ENCODE measurements at places on chromosomes 3 and 15.

DNA sequence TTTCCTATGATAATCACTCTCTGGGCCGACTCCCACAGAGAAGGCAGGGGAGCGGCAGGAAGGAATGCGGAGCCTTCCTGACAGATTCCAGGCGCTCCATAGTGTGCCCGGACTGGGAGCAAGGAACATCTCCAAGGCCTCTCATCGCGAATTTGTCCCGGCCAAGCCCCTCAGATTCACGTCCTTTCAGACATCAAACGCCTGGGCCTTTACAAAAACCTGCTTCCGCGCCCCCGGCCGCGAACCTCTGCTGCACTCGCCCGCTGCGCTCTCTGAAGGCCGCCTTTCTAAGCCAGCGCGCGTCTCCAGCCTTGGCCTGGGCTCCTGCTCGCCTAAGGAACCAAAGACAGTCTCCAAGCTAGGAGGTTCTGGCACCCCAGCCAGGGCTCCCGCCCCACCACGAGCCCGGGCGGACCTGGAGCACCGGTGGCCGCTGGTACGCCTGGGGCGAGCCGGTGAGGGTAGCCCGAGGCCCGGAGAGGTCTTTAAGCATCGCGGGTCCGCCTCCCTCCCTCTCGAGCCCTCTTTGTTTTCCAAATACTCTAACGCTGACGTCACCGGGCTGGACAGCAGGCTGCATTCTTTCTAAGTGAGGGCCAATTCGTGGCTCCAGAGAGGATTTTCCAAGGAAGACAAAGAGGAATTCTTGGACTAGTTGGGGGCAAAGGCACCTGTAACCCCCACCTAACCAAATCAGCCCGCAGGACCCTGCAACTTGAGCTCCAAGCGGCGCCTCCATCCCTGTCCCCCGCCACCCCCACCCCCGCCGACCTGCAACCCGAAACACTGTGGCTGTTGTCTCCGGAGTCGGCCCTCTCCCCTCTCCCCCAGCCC is 759 bp downstream of the AMOTL2 start:
- DNase-seq: no peak

DNA sequence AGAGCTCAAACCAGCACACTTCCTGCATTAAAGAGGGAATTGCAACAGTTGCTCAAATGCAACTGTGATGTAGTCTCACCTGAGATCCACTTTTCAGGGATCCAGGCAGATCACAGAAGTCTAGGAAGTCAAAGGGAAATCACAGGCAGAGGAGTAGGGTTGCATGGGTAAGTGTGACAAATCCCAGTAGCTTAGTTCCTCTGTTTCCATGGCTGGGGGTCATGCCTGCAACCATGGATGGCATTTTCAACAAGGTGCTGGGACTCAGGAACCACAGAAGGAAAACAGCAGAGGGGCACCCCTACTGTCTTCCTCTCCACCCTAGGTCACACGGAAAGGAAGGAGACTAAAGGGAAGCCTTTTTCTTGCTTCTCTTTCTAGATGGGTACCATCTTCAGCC is 36.5 kb upstream of the ARNT2 start:
- no peak for DNase-seq

DNA sequence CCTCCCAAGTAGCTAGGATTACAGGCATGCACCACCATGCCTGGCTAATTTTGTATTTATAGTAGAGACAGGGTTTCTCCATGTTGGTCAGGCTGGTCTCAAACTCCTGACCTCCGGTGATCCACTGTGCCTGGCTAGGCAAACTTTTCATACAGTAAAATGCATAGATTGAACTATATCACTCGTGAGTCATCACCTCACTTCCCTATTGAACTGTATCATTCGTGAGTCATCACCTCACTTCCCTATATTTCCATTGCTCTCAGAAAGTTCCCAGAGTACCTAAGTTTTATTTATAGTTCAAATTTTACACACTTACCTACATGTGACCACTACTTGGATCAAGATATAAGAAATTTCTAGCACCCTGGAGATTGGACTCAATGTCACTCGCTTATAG is 73.6 kb upstream of the ACAD9 start:
- DNase-seq: no peak

GRCh38 chr3:124076235-124076634 is 84.3 kb upstream of the ROPN1 start:
- DNase-seq: no peak

DNA sequence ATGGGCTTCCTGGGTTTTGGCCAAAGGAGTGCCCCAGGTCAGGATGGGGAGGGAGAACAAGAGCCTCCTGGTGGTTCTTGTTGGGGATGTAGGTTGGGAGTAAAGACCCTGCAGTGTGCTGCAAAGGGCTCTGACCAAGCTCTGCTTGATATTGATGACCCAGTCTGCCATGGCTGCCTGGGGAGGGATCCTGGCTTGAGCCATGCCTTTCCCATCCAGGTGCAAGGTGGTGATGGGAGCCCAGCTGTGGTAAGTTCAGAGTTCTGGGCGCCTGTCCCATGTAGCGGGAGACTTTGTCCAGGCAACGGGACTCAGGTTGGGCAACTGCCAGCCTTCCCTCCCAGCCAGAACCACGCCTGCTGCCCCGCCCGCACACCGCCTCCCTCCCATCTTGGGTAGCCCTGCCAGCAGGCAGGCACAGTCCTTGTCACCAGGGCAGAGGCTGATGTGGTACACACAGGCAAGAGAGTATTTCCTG is 2.6 kb downstream of the GNAI2 start:
- no peak for DNase-seq
